ENCODE measurements at places on chromosomes 2 and 18. TPM values are rescaled to one million over a fixed set of nuclear protein-coding genes. Genes with fewer than 3 reads are reported as not detected.
A peak's percentile ranks its signal among the peaks of the same experiment; 100 is the strongest.

FTCDNL1 gene
- polyA plus RNA-seq, result 2.3 TPM

ZNF521 gene
- polyA plus RNA-seq, result 47.9 TPM

STK16 gene
- polyA plus RNA-seq, result 17.0 TPM

RAX gene
- polyA plus RNA-seq, result not detected

- DNase-seq, result no peak
Measured at GRCh38 chr2:106095478-106096298, 98.4 kb downstream of the UXS1 start.

- DNase-seq, result no peak
Measured at GRCh38 chr2:179513181-179513580, 248.5 kb upstream of the SESTD1 start.

DNA sequence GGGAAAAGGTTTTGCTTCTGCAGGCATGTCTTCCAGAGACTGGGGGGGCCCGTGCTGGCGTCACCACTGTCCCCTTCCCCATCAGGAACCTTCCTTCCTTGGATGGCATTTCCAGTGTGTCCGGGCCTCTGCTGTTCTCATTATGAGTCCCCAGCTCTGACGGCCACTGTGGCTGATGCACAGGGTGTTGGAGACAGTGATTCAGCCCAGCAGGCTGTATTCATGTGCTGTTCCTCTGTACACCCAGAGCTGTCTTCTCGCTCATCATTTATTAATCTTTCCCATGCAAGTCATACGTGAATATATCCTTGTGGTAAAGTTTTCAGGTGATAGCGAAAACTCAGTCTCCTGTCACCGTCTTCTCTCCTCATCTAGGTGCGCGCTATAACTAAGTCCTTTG lies 57.7 kb downstream of the ASAP2 start:
- no peak for DNase-seq

DNA sequence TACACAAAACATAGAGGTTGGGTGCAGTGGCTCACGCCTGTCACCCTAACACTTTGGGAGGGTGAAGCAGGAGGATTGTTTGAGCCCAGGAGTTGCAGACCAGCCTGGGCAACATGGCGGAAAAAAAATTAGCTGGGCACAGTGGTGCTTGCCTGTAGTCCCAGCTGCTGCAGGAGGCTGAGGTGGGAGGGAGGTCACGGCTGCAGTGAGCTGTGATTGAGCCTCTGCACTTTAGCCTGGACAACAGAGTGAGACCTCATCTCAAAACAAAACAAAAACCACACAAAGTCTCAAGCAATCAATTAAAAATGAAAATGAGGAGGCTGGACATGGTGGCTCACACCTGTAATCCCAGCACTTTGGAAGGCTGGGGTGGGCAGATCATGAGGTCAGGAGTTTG lies 4.9 kb downstream of the NOP58 start:
- no peak for DNase-seq

DNA sequence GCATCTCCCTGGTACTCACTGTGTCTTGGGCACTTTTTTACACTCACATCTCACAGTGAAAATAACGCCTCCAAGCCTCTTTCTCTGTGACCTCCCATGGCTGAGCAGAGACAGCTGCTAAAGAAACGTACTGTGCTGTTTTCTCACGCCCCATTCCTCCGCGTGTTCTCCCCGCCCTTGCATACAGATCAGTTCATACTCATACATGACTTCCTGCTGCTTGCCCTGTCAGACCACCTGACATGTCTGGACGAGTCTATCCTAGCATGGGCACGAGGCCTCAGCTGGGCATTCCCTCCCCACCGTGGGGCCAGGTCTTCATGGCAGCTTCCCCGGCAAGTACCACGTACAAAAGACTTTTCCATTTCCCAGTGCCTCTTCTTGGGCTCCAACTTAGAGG lies 21.2 kb upstream of the IL1A start:
- no peak for DNase-seq

- DNase-seq, result peak; percentile 54
Measured at GRCh38 chr18:77131100-77131651, 1.4 kb downstream of the MBP start.

- DNase-seq, result no peak
Measured at GRCh38 chr2:239775623-239776435, 249.3 kb downstream of the NDUFA10 start.

GRCh38 chr2:45786836-45787357 lies 135.4 kb downstream of the PRKCE start:
- DNase-seq, result no peak

DNA sequence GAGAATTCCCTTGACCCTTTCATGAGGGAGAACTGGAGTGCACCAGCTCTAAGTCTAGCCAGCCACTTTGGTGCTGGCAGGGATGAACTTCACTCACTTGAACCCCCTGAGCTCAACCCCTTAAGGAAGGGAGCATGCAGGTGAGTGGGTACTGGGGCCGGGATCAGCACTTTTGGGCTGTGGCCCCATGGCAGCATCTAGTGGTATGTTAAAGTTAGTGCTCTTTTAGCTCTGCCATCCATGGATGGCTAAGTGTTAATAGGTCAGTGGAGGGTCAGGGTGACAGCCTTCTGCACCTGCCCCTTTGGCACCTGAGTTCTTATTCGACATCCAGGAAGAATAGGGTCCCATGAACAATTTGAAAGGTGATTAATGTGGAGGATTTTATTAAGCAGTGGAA lies 689.0 kb upstream of the FSHR start:
- DNase-seq, result no peak

All from muscle of arm (tissue), 14 donors.